Endothelial cell of umbilical vein (primary cell): ENCODE measurements at places on chromosomes 7 and 10. TPM values are rescaled to one million over a fixed set of nuclear protein-coding genes. Genes with fewer than 3 reads are reported as not detected.

KAT6B gene
- total RNA-seq: 15.0 and 17.0 TPM in 2 replicates

TRIL gene
- total RNA-seq: 0.97 and 1.8 TPM in 2 replicates

AKR1C8 gene
- not detected in 2 replicates for total RNA-seq

MSS51 gene
- 3.1 and 3.5 TPM in 2 replicates for total RNA-seq

CREM gene
- 34.8 and 35.5 TPM in 2 replicates for total RNA-seq

BMPER gene
- 0.13 and 0.32 TPM in 2 replicates for total RNA-seq

ZNF488 gene
- total RNA-seq: 0.28 and 0.38 TPM in 2 replicates

FAM237B gene
- total RNA-seq: not detected in 2 replicates

SPDYE2 gene
- not detected in 2 replicates for total RNA-seq
